M059J (cell line): ENCODE measurements at places on chromosomes 1 and 21. TPM values are rescaled to one million over a fixed set of nuclear protein-coding genes. Genes with fewer than 3 reads are reported as not detected.

- no peak for DNase-seq
Observed at GRCh38 chr1:171762143-171762563, 19.3 kb upstream of the METTL13 start.

Gene KCNA3
- not detected in 2 replicates for total RNA-seq

Gene GPX7
- 7.7 and 8.7 TPM in 2 replicates for total RNA-seq

DNA sequence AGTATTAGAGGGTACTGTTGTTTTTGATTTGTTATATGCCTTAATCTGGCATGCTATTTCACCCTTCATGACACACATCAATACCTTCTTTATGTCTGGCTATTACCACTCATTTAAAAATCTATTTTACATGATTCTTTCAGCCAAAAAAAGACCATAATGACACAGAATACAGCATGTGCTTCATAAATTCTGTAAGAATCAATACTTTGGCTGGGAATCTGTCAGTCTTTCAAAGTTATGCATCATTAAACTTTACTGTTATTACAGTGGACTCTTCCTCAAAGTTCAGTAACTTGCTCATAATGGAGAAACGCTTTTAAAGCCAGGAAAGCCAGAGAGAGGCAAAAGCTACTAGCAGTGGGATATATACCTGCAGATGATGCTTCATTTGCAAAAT lies 247.2 kb upstream of the ADGRL2 start:
- DNase-seq: no peak

DNA sequence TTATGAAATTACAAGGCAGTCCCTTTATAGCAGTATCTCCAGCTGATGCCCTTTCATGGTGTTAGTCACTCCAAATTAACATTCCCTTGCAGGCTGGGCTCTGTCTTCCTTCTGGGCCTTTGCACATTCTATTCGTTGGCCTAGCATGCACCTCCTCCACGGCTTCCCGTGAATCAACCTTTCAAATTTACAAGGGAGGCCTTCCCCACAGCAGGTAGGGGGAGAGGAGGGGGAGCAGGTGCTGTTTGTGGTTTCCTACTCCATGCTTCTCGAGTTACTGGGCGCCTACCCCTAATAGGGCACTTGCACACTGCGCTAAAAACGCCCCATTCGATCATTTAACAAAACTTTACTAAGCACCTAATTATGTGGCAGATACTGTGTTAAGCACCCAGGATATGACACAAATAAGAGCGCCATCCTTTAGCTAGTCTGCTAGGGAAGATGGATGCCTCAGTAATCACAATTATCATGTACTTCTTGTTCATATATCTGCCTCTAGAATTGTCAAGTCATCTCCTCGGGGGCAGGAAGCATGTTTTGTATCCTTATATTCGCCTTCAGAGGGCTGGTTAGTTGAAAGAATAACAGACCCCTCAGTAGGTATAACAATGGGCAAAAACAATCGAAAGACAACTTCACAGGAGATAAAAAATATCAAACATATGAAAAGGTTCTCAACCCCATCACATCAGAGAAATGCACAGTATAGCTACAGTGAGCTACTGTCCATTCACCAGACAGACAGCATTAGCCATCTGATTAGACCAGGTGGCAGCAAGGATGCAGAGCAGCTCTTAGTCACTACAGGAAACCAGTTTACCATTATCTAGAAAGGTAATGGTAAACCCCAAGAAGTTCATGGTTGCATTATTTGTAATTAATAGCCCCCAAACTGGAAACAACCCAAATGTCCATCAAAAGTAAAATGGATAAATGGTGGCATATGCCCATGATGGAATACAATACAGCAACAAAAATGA lies 1.7 kb upstream of the ADAR start:
- DNase-seq: peak; percentile 78

- DNase-seq: no peak
Observed at GRCh38 chr1:17603091-17603841, 63.8 kb downstream of the ARHGEF10L start.

DNA sequence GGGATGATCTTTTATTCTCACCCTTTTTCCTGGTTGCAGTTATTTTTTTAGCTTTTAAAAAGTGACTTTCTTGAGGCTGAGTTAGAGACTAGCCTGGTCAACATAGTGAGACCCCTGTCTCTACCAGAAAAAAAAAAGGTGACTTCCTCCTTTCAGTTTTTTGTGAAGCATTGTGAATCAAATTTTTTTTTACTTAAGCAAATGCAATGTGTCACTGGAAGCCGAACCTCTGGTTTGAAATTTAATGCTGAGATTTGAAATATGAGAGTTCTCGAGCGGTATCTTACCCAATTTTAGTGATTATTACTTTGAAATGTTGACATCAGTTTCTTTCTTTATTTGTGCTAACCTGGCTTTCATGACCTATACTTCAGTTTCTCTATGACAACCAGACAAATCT lies 3.6 kb downstream of the CAP1 start:
- no peak for DNase-seq

GRCh38 chr1:2946291-2946690 lies 75.0 kb upstream of the ACTRT2 start:
- DNase-seq: no peak
